Activated naive CD4-positive, alpha-beta T cell treated with anti-CD3 and anti-CD28 coated beads for 36 hours (primary cell): ENCODE measurements at places on chromosomes 7 and 10.

DNA sequence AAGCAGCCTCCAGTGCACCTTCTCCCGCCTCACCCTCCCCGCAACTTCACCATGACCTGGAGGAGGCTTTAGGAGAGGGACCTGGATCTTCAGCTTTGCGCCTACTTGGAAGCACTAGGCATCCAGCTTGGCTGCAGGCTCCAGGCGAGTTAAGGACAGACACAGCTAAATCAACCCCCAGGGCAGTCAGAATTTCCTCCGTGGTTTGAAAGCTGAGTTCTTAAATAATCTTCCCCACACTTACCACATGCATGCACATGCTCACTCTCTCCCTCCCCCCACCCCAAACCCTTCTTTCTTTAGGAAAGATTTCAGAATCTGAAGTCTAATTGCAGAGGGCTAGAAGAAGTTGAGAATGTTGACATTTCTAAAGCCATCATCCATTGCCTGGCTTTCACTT lies 36.7 kb upstream of the LRRC4 start:
- no peak for DNase-seq

DNA sequence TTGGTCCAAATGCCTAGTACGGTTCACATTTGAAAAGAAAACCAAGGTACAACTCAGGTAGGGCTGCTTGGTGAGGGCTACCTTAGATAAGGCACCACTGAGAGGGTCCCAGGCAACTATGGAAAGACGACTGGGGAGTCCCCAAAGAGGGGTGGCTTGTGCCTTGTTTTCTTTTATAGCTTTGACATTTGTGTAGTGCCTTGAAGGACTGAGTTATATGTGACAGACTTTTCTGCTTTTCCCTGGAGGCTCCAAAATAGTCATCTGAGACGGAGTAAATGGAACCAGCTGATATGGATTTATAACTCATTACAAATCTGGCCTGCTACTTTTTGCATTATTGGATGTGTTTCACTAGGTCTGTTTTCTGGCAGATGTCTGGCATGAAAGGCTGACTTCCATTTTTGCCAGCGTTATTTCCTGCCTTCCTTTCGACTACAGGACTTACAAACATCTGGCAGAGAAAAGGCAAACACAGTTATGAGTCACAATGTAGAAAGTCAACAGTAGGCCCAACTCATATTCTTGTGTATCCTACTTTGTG lies 88.2 kb upstream of the IMMP2L start:
- DNase-seq: no peak

- no peak for DNase-seq
These were observed 9.4 kb upstream of the CDK6 start for GRCh38 chr7:92845736-92846135.

- DNase-seq: peak; percentile 97
These were observed 356 bp upstream of the NDUFB2 start for GRCh38 chr7:140696024-140696679.

GRCh38 chr7:157622000-157622399 lies 285.2 kb downstream of the DNAJB6 start:
- DNase-seq: peak; percentile 61

DNA sequence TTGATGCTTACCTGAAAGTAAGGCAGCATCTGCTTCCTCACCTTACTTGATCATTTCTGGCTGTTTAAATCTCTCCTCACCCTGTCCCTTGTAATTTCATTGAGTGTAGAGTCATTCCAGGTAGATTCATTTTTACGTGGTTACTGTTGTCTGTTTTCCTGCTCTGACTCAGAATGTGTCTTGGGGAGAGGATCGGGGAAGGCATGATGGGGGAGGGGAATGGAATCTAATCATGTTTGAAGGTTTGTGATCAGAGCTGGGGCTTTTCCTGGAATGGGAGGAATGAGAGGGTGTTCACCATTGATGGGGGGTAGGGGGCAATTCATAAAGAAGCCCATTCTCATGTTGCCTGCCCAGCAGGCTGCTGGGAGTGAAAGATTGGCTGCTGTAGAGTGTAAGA lies 18.7 kb downstream of the SEC24C start:
- DNase-seq: peak; percentile 38

DNA sequence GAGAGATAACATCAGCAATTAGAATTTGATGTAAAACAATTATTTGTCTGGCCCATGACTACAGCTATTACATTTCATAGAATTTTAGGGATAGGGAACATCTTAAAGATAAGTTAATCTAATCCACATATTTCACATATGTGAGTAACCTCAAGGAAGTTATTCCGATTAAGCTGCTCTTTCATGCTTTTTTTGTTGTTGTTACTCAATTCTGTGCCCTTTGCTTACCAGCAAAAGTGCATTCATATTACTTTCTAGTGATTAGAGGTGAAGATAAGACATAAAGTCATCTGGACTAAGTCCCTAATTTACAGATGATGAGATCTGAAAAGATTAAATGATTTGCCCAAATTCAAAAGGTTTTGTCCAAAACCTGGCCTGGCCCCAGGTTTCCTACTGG lies 40.9 kb upstream of the SRI start:
- DNase-seq: no peak

- no peak for DNase-seq
These were observed 35.9 kb upstream of the PFKP start for GRCh38 chr10:3031490-3031889.

DNA sequence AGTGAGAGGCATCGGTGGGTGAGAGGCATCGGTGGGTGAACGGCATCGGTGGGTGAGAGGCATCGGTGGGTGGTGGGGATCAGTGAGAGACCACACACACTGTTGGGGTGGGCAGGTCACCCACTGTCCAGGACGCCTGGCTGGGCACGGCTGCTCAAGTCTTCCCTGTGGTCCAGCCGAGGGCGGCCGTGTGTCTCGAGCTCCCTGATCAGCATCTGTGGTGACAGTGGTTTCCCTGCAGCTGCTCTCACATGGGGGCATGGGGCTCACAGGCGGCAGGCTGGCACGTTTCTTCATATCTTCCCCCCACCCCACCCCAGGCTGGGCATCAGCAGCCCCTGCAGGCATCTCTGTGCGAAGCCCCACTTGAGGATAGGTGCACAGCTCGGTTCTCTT lies 78.2 kb downstream of the NKX6-2 start:
- no peak for DNase-seq

- DNase-seq: no peak
These were observed at the start of gene KCNMA1 for GRCh38 chr10:77637532-77638320. TSS of gene KCNMA1 (minus strand) at chr10:77637808.

DNA sequence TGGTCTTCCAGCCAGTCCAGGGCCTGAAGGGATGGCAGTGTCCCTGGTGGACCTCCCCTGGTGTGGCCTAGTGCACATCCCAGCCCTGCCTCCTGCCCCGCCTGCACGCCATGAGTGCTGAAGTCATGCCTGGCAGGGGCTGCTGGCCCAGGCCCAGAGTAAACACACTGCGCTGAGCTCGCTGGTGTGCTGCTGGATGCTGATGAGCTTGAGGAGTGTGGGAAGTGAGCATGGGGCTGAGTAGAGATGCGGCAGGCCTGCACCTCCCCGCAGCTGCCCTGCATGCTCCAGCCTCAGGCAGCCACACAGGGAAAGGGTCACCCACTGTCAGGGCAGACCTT lies 43.2 kb downstream of the HTRA1 start:
- no peak for DNase-seq

GRCh38 chr7:77439572-77439971 lies 23.4 kb upstream of the GSAP start:
- DNase-seq: peak; percentile 16

GRCh38 chr10:86755740-86756510 lies 494 bp upstream of the BMPR1A start:
- DNase-seq: peak; percentile 86

GRCh38 chr7:35900651-35901050 lies 99.8 kb downstream of the SEPTIN7 start:
- no peak for DNase-seq

DNA sequence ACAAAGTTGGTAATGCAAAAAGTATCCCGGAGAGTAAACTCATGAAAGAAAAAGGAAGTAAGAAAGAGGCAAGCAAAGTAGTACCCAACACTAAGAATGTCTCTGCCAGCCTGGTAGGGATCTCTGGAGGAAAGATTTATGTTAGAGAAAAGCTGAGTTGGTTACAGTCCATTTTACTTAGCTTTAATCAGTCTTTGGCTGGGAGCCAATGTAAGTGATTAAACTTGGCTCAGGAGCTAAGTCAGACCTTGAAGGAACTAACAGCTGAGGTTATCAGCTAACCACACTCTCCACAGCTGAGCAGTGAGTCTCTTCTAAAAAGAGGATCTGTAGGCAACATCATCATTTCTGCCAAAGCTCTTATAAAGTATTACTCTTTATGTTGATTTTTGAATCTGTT lies 148.0 kb downstream of the ANKRD7 start:
- DNase-seq: no peak

GRCh38 chr10:35690534-35690933 lies 48.4 kb upstream of the FZD8 start:
- DNase-seq: no peak

DNA sequence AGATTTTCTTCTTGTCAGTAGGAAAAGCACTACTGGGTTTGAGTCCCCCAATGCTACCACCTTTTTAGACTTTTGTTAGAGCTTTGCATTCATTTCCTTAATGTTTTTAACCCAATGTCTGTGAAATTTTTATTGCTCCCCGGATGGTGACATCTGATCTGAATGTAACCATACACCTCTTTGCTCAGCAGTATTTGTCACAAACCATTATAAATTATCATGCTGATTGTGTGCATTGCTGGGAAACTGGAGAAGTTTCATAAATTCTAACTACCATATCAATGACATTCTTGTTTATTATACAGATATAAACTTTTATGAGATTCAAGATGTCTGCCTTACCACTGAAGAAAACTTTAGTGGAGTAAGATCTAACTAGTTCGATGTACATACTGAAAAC lies 8.5 kb downstream of the NRP1 start:
- DNase-seq: no peak

DNA sequence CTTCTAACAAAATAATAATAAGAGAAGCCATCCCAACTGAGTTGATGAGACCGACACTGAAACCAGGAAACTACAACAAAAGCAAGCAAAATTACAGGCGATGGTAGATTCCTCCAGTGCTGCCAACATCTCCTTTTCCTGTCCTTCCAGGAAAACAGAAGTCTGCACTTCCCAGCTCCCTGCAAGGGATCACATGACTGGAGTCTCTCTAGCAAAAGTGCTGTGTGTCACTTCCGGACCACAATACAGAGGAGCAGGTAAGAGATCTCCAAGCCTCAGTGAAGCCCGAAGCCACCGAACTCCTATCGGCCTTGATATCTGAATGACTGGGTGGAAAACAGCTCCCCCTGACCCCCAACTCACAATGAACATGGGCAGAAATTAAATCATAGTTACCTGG lies 63.2 kb downstream of the SMURF1 start:
- no peak for DNase-seq

GRCh38 chr10:133211959-133212852 lies 17.8 kb upstream of the UTF1 start:
- no peak for DNase-seq

DNA sequence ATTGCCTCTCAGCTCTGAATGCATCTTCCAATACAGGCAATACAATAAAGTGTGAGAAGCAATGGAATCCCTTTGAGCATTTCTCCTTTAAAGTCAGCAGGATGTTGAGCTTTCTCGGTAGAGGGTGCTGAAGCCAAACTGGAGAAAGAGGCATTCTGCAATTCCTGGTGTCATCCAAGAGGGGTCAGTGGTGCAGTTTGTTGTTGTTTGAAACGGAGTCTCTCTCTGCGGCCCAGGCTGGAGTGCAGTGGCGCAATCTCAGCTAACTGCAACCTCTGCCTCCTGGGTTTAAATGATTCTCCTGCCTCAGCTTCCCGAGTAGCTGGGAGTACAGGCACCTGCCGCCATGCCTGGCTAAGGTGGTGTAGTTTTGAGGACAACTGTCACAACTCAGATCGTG lies 486.5 kb downstream of the CALN1 start:
- DNase-seq: no peak
